Upper lobe of right lung (tissue), 1 donor: ENCODE measurements at places on chromosomes 5 and 9. TPM values are rescaled to one million over a fixed set of nuclear protein-coding genes. Genes with fewer than 3 reads are reported as not detected.

DNA sequence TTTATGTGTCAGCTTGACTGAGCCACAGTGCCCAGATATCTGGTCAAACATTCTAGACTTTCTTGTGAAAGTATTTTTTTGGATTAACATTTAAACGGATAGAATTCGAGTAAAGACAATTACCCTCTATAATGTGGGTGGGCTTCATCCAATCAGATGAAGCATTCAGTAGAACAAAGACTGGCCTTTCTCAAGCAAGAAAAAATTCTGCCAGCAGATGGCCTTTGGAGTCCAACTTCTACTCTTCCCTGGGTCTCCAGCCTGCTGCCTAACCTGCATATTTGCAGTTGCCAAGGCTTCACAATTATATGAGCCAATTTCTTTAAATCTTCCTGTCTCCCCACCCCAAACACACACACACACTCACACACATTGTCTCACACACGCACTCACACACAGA, 86.4 kb downstream of the MED10 start:
- DNase-seq = no peak

DNA sequence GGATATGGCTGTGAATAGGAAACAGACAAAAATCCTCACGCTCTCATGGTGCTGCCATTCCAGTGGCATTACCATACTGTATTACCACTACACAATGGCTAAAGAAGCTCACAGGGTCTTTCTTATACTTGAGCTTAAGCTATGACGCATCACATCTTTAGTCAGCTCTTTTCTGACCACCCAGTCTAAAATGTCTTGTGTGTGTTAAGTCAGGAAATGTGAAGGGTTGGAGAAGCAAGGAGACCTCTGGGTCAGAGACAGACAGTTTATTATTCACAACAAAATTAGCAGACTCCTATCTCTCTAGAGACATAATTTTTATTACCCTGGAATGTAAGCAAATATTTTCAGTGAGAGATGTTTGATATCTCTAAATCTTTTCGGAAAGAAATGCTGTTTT, 1583.2 kb upstream of the WWC1 start:
- DNase-seq = no peak

- no peak for DNase-seq
Measured at GRCh38 chr5:112885001-112885400, 23.9 kb downstream of the SRP19 start.

DNA sequence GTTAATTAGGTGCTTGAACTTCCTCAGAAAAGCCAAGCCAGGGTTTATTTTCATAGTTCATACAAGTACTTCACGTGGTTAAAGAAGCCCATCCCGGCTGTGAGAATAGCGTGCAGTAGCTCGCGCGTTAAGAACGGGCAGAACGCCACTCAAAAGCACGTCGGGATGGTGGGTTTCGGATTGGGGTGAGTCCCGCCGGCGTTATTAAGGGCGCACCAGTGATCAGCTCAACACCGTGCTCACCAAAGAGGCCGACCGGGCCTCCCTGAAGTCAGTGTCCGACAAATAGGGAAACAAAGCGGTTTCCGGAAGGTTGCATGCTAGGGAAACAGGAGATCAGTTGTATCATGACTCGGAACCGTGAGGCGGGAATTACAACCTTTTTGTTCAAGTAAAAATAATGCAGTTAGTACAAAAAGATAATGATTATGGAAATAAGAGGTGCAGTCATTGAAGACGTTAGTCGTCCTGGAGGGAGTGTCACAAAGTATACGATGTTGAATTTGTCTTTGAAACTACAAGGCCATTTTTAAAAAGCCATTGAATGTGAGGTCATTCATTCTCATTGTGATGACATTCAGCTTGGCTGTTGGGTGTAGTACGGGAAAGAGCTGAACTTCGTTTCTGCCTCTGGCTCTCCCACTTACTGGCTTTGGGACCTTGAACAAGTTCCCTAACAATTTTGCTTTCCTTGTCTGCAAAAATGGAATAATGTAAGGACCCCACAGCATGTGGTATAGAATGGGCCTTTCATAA, 992 bp downstream of the SETD9 start:
- peak; percentile 74 for DNase-seq

DNA sequence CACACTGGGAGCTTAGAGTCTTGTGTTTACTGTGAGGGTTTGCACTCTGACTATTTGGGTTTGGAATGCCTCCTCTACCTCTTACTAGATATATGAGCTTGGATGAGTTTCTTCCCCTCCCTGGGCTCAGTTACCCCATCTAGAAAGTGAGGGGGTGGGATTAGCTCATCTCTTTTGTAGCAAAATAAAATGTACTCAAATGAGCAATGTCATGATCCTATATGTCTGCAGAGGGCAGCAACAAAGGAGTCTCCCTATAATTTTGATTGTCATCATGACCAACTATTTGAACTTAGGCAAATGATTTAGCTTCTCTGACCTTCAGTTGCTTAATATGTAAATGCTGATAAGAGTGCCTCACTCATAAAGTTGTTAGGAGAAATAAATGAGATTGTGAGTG, 109.0 kb downstream of the DPYSL3 start:
- no peak for DNase-seq

DNA sequence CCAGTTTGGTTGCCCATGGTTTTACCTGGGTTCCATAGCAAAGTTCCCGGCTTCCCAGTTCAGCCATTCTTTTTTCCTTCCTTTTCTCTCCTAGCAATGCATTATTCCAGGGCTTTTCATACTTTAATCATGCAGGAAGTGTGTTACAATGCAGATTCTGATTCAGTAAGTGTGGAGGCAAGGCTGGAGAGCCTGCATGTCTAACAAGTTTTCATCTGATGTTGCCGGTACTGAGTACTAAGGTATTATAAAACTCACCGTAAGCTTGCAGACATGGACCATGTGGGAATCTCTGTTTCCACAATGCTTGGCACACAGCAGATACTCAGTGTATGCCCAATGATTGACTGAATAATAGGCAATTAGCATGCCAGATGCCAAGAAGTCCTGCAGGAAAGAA, 102.9 kb upstream of the SHB start:
- DNase-seq = no peak

DNA sequence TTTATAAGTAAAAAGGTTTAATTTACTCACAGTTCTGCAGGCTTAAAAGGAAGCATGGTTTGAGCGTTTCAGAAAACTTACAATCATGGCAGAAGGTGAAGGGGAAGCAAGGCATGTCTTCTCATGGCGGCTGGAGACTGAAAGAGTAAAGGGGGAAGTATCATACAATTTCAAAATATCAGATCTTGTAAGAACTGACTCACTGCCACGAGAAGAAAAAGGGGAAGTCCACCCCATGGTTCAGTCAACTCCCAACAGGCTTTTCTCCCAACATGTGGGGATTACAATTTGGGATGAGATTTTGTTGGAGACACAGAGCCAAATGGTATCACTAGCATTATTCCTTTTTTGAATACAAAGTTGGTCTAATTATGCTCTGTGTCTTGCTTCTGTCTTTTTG, 627.9 kb upstream of the ST8SIA4 start:
- DNase-seq = no peak

GRCh38 chr5:100796851-100797250, 106.2 kb downstream of the ST8SIA4 start:
- DNase-seq = no peak

- no peak for DNase-seq
Measured at GRCh38 chr9:94908011-94908563, 181.6 kb downstream of the AOPEP start.

DNA sequence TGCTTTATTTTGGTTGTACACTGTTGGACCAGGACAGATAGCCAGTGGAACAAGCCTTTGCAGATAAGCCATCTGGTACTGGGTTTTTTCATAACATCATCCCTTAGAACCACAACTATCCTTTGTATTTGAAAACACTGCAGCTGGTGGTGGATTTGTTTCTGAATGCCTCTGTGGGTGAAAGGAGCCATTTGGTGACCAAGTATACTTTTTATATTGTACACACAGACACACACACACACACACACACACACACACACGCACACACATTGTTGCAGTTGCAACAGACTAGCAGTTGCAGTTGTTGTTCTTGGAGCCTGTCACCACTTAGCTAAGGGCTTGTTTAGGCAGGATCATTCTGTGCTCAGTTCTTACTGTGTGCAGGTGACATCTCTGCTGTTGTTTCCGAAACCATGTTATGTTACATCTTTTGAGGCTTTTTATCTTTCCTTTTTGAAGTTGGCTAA, 22.9 kb upstream of the CAVIN4 start:
- DNase-seq = no peak

DNA sequence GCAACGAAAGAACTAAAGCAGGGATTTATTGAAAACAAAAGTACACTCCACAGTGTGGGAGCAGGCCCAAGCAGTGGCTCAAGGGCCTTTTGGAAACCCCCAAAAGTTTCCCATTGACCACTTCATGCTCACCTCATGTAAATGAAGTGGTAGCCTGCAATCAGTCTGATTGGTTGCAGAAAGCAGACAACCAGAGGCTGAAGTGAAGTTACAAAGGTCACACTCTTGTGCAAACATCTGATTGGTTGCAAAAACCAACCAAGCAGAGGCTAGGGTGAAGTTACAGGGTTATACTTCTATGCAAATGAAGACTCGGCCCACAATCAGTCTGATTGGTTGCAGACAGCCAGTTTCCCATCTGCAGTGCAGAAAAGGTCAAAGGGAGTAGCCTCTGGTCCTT, 258.0 kb downstream of the YTHDC2 start:
- no peak for DNase-seq

- no peak for DNase-seq
Measured at GRCh38 chr5:68269820-68270219, 54.3 kb downstream of the PIK3R1 start.

- DNase-seq = no peak
Measured at GRCh38 chr5:82487131-82487530, 209.0 kb upstream of the RPS23 start.

DNA sequence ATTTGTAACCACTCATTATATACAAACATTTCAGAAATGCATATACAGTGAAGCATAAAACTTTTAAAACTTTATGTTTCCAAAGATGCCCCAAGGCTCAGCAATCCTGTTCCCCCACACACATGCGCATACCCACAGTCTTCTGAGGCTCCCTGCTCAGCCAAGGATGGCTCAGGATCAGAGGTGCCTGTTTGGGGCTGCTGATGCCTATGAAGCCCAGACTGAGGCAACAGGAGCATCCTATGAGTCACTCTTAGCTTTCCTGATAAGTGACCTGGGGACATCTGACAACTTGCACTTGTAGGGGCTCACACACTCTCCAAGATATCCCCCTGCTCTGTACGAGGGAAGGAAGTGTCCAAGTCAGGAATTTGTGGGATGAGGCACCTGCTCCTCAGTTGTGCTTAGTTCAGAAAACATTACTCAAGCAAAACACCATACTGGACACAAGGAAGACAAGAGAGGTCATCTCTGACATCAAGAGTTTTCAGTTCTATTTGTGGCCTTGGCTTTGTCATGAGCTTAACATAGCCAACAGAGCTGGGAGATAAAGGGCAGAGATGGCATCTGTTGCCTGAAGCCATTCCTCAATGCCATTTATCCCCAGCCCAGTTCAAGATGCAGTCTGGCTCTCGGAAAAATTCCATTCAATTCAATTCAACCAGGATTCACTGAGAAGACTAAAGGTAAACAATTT, 62.3 kb downstream of the NIPSNAP3B start:
- no peak for DNase-seq

DNA sequence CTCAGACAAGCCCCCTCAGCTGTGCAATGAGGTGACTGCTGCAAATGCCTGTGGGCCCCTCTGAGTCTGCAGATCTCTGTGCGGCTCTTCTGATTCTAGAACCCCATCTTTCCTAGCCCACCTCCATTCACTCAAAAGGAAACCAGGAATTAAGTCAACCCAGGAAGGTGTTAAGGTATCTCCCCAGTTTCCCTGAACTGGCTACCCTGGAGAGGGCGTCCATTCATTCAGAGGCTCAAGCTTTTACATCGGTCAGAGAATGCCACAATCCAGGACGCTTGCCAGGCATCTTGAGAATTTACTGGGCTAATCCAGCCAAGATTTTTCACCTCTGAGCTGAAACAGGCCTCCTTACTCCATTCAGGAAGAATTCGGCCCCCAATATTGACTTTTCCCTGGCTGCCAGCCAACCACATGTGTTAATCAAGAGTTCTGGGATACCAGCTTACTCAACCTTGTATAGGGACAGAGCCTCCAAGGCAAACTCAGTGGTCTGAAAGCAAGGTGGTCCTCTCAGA, 889 bp upstream of the ADAMTS12 start:
- DNase-seq = no peak

DNA sequence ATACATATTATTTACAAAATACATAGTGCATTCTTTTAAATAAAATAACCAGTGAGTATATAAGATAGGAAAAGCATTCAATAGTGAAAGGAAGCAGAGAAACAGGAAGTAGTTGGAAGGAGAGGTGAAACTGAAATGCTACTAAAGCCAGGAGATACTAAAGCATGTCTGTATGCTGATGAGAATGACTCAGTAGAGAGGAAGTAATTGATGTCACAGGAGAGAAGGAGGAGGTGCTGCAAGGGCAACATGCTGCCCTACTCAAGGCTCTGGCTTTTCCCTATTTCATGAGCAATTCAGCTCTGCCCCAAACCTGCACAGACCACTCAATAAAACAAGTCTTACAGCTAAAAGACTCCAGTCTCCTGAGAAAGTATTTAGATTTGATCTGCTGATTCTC, 108.5 kb upstream of the TXNDC8 start:
- no peak for DNase-seq

DNA sequence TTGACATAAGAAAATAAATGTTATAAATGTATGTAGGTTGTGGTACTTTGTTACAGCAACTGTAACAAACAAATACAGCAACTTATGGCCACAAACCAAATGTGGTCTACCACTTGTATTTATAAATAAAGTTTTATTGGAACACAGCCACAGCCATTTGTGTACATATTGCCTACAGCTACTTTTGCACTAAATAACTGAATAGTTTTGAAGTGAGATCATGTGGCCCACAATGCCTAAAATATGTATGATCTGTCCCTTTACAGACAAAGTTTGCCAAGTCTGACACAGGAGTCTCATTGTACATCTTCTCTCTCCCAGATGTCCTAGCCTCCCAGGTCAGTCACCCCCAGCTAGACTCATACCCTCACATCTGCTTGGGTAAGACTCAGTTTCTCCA, 283.6 kb upstream of the PRDM9 start:
- no peak for DNase-seq

GRCh38 chr5:140356853-140357725, 2.9 kb upstream of the SLC4A9 start:
- DNase-seq = peak; percentile 51

GRCh38 chr5:65926893-65927292, 518 bp downstream of the ERBIN start:
- no peak for DNase-seq

GRCh38 chr5:24177821-24178220, 467.0 kb downstream of the CDH10 start:
- DNase-seq = no peak

GRCh38 chr5:68365889-68366288, 150.3 kb downstream of the PIK3R1 start:
- DNase-seq = no peak

- no peak for DNase-seq
Measured at GRCh38 chr9:26870292-26870691, 22.3 kb downstream of the CAAP1 start.

The GPR150 gene
- 0.49 TPM for total RNA-seq

The DMGDH gene
- total RNA-seq = 0.78 TPM

The PITX1 gene
- not detected for total RNA-seq

The PANK3 gene
- 64.3 TPM for total RNA-seq

The C6 gene
- total RNA-seq = 0.69 TPM

The PCDHB7 gene
- total RNA-seq = 2.8 TPM

The ZNF658 gene
- total RNA-seq = 5.8 TPM

The MVB12B gene
- total RNA-seq = 47.5 TPM

The PCDHB2 gene
- 3.8 TPM for total RNA-seq

The THBS4 gene
- 1.2 TPM for total RNA-seq

The GALNT12 gene
- total RNA-seq = 28.3 TPM

The SPINK5 gene
- 3.2 TPM for total RNA-seq

The CARTPT gene
- not detected for total RNA-seq

The SLC1A1 gene
- total RNA-seq = 52.7 TPM

The TEX48 gene
- not detected for total RNA-seq

The CDH9 gene
- not detected for total RNA-seq
